Dorsolateral prefrontal cortex (tissue), 122 donors: ENCODE measurements at places on chromosomes 5 and 9.

GRCh38 chr9:124790801-124791505, 14.0 kb downstream of the OLFML2A start:
- no peak for DNase-seq

DNA sequence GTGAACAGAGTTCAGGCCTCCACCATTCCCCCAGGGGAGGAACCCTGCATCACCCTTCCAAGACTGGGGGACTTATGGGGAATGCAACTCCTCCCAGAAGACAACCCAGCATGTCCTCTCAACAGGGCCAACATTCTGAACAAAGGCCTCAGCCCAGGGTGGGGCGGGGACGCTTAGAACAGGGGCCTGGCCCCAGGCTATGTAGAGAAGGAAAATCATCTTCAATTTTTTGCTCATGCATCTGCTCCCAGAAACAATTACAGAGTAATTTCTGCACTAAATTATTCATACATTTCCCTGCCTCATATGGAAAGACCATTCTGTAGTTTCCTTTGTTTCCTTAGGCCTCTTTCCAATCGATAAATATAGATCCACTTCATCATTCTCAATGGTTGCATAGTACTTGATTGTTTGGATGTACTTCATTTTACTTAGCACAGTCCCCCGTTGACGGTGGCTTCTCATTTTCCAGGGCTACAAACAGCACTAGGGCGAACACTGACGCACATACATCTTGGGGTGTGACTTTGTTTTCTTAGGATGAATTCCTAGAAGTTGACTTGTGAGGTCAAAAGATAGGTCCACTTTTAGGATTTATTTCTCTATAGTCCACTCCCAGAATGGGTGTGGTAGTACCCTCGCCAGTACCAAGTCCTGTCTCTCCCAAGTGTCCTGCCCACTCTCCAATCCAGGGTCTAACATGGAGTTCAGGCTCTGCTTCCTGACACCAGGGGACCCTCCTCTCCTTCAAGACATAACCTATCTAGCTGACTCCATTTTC, 27.2 kb upstream of the SMU1 start:
- no peak for DNase-seq

- no peak for DNase-seq
These were observed 116.2 kb upstream of the RAPGEF1 start for GRCh38 chr9:131856105-131856504.

DNA sequence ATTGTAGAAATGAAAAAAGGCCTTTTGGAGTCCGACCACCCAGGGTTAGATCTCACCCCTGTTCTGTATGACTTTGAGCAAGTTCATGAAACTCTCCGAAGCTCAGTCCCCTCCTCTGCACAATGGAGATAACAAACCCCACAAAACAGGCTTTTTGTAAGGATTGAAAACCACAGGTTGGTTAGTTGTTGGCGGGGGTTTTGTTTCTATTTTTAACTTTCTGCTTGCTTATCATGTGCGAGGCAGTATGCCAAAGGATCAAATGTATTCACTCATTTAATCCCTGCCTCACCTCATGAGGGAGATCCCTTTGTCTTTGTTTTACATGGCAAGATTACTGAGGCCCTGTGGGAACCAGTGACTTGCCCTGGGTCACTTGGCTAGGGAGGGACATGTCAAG, 539.1 kb downstream of the CDK5RAP2 start:
- DNase-seq: no peak

GRCh38 chr9:1514776-1515363, 464.7 kb downstream of the DMRT2 start:
- DNase-seq: no peak

DNA sequence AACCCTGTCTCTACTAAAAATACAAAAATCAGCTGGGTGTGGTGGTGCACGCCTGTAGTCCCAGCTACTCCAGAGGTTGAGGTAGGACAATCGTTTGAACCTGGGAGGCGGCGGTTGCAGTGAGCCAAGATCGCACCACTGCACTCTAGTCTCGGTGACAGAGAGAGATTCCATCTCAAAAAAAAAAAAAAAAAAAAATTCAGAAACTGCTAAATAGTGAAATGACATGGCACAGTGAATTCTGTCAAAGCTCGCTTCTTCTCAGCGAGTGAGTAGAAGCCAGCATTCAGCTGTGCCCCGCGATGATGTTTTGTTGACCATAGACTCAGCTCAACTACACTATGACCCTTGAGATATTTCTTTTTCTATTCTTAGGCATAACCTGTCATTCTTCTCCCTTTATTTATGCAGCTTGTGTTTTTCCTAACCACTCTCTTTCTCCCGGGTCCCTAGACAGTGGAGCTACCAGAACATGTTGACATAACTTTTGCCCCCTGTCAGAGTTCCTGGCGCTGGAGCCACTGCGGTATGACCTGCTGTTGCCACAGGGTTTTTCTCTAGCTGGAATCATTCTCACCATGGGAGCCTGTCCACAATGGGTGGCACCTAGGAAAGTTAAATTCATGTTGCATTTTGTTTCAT, 13.5 kb upstream of the IQGAP2 start:
- no peak for DNase-seq

DNA sequence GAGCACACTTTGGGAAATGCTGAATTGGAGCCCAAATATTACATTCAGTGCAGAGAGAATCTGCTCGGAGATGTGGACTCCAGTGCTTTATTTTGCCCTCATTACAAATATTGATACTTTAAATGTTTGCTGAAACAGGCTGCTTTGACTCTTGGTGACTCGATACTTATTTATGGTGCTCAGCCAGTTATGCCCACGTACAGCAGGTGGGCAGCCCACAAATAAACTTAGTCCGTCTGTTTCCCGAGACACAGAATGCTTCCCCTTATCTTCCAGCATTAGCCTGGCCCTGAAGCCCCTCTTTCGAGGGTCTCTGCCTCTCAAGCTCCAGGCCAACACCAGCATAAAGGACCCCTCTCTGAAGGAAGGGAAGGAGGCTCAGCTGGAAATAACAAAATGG, 158.7 kb downstream of the SMARCA2 start:
- no peak for DNase-seq

- DNase-seq: no peak
These were observed 62.3 kb downstream of the RAPGEF1 start for GRCh38 chr9:131677444-131678180.

DNA sequence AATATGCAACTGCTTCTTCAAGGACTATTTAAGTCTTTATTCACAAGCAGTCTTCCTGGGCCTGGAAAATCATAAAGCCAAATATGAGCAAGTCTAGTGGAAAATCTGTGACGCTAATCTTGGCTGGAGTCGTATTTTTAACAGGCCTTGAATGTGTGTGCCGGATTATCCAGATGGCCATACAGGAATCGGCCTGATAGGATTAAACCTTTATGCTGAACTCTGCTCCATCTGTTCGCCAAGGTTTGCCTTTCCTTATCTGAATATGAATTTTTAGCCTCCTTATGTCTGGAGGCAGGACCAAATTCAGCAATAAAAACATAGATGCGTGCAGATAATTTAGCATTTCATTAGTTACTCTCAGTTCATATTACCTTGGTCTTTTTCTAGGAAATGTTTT, 294.5 kb downstream of the EBF1 start:
- DNase-seq: no peak

GRCh38 chr5:180331647-180331950, 21.5 kb downstream of the GFPT2 start:
- DNase-seq: no peak

DNA sequence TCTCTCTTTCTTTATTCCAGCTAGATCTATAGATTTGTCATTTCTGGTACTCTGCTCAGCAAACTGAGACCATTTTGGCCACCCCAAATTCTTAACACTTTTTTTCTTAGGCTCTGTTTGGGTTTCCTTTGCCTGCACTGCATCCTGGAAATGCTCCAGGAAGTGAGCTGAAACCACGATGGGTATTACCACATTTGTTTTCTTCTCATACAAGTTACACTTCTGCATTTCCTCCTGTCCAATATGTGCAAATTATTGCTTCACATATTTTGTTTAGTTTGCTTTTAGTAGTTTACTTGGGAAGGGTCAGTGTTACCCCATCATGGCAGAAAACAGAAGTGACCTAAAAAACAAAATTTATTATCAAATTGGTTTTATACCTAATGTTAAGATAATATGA, 498.6 kb upstream of the GRIN3A start:
- DNase-seq: no peak

- no peak for DNase-seq
These were observed 58.8 kb downstream of the SNX30 start for GRCh38 chr9:112809351-112809848.

DNA sequence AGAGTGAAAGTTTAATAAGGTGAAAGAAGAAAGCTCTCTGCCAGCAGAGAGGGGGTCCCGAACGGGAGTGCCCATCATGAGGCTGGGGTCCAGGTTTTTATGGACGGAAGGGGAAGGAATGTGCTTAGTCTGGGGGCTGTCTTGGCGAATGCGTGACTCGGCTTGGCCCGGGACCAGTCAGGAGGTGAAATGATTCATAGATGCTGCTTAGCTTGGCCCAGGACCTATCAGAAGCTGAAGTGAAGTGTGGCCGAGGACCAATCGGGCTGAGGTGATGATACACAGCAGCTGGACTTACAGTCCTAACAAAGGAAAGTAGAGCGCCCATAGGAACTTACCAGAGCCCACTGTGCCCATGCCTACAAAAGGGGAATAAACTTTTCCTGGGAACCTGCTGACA, 3.9 kb upstream of the FKTN start:
- DNase-seq: no peak

- DNase-seq: no peak
These were observed 154.4 kb upstream of the ZNF462 start for GRCh38 chr9:106708475-106709146.

GRCh38 chr5:159975462-159976019, 33.4 kb upstream of the TTC1 start:
- no peak for DNase-seq

GRCh38 chr9:24436761-24437160, 108.9 kb downstream of the IZUMO3 start:
- DNase-seq: no peak

- no peak for DNase-seq
These were observed 57.4 kb downstream of the AOPEP start for GRCh38 chr9:94783928-94784327.

- DNase-seq: no peak
These were observed 317.6 kb upstream of the KLF4 start for GRCh38 chr9:107807183-107807582.

- no peak for DNase-seq
These were observed 108.0 kb upstream of the TARS1 start for GRCh38 chr5:33332804-33333203.

DNA sequence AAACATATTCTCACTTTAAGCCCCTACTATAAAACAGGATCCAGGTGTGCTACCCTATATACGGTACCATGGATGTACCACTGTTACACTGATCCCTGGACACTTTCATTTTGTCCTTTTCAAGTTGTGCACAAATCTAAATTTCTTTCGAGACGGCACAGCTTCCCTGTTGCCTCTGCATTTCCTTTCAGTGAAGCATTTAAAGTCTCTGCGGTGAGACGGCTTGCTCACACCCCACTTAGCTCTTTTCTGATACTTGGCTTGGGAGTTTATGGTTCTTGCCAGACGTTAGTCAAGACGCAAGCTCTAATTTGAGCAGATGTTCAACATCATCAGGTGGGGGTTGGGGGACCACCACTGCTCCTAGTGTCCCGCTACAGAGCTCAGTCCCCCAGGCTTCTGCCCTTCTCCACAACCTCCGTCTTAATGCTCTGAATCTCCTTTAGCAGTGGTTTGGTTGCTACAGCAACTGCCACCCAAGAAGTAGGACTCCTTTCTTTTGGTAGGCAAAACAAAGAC, 15.8 kb downstream of the F2RL2 start:
- DNase-seq: no peak

DNA sequence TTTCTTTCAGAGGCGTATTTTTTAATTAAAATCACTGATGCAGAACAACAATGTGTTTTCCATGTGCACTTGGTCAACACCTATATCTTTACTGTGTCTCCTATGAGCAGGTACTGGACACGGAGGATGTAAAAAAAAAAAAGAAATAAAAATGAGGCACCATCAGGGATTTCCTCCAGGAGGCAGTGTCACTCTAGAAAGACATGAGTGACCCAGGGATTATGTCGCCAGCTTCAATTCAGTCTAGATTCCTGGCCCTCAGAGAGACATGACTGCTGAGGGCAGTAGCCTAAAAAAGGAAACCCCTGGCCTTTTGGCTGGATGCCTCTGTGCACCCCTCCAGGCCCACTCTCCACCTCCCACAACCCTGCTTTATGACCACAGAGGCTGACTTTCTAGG, 18.3 kb upstream of the IL33 start:
- no peak for DNase-seq

DNA sequence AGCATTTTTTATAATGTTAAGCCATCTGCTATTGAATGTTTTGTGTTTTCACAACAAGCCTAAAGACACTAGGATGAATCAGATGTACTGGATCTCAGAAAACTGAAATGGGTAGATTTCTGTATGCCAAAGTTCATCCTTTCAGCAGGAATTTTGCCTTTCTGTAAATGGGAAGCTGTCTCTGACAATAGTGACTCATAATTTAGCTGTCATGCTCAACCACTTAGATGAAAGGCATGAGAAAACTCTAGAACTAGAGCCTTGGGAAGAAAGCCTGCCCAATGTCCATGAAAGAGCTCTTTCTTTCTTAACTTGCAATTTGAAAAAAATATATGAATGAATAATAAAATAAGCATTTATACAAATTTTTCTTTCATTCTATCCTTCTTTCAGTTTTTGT, 616.0 kb upstream of the EDIL3 start:
- DNase-seq: no peak

GRCh38 chr5:158847772-158848171, 251.9 kb downstream of the EBF1 start:
- no peak for DNase-seq
